ENCODE measurements at places on chromosomes 3 and 15.

DNA sequence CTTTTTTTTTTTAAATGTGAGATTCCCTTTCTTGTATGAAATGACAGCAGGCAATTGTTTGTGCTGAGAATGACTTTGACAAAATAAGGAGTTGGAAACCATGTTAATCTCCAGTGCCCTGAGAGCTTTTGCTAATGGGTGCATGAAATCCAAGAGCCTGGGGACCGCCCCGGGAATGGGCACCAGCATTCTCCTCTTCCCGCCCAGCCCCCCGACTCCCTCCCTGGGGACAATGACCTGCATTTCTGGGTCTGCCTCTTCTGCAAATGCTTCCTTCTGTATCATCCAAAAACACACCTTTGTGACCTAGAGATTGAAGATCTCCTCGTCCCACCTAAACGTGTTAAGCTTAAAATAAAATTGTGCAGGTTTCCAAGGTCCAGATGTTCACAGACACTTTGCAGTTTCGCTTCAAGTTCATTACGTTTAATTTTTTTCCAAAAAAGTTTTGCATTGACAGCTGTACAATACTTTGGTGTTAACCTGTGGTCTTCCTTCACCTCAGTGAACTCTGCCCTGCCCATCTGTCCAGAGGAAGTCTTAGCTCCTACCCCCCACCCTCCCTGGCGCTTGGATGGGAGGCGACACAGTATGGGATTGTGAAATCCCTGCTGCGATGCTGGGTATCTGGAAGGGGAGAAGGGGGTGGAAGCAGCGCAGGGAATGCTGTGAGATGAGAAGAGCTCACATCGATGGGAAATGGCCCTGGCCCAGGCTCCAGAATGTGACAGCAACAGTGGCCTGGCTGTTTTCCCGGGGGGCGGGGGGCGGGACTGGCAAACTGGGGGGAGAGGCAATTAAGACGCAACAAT is 50.1 kb downstream of the TLE3 start:
- DNase-seq: no peak

- DNase-seq: no peak
Measured at GRCh38 chr15:100055821-100056220, 286.0 kb downstream of the ADAMTS17 start.

- no peak for DNase-seq
Measured at GRCh38 chr15:99703603-99704443, 29.4 kb downstream of the LYSMD4 start.

GRCh38 chr3:48982686-48983085 is 7.4 kb upstream of the P4HTM start:
- no peak for DNase-seq

DNA sequence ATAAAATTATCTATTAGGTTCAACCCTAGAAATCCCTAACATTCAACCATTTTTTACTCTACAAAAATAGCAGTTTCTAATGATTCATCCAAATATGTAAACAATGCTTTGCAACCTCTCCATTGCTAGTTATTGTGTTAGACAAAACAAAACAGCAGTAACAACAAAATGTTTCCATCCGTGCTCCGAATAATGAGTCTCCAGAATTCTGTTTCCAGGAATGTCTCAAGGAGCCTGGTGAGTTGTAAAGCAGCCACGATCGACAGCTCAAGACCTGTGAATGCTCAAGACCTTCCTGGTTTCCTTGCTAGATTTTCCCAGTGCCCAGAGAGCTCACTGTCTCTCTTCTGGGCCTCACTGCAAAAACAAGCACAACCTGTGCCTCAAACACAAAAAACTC is 49.9 kb downstream of the CHRD start:
- DNase-seq: no peak

GRCh38 chr3:38643090-38643489 is 6.4 kb downstream of the SCN5A start:
- DNase-seq: no peak

- no peak for DNase-seq
Measured at GRCh38 chr3:170903123-170903522, 5.3 kb downstream of the EIF5A2 start.

- no peak for DNase-seq
Measured at GRCh38 chr3:39186692-39187151, 5.7 kb downstream of the XIRP1 start.

- no peak for DNase-seq
Measured at GRCh38 chr3:38165722-38166387, 518 bp downstream of the OXSR1 start.

DNA sequence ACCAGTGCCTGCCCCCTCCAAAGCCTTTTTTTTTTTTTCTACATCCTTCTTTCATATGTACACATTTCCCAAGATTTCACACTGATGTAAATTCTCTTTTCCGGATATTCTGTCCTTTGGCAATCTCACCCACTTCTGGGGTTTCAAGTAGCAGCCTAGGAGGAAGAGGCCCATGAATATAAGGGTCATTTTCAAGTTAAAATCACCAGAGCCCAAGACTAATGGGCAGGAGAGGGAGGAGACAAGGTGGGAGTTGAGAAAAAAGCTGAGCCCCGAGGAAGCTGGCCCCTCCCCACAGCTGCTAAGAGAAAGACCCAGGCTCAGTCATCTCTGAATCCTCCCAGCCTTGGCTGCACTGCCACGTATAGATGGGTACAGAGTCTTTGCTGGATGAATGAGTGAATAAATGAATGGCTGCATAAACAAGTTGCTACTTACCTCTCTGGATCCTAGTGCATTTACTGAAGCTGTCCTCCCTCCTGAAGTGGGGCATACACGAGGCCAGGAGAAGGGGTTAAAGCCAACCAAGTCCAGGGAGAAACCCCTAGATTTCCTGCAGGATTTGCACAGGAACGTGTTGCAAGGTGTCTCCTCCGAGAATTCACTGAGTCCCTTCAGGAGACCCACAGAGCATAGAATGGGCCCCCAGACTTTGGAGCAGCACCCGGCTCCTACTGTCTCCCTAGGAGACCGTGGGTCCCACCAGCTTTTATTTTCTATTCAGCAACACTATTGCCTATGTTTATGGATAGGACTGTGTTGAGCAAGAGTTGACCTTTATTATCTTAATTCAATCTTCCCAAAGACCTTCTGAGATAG is 100.8 kb upstream of the LIPC start:
- DNase-seq: no peak

GRCh38 chr15:89383365-89384175 is 48.9 kb upstream of the POLG start:
- no peak for DNase-seq
